ENCODE measurements at places on chromosomes 11 and 22.

DNA sequence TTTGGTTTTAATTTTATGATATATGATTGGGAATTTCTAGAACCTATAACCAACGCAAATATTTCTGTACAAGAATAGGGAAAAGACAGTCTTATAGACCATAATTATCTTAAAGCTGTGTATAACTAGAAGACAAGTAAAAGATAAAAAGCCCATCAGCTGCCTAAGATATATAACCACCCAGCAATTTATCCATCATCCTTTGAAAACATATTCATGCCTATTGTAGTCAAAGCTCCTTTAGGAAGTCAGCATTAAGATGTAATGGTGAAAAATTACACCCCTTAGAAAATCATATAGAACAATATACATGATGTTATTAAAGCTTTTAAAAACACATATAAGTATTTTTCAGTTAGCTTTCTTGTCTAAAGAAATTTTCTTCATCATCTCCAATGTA is 46.4 kb downstream of the ELP4 start:
- DNase-seq: no peak

GRCh38 chr11:20259506-20259905 is 99.2 kb upstream of the DBX1 start:
- DNase-seq: no peak

DNA sequence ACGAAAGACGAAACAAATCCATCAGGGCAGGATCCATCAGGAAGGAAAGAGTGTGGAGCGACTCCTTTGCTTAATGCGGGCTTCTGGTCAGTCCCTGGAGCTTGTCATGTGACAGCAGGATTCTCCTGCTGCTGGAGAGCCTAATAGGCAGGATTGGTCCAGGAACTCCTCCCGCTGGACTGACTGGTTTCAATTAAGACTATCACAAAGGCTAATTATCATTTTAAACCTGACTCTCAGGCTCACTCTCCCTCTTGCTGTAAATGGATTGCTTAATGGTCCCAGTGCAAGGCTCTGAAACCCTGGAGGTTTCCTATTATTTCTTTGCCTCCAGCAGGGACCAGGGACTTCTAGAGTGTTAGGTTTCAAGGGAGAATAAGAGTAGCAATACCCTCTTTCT is 493.8 kb downstream of the NTM start:
- DNase-seq: no peak

DNA sequence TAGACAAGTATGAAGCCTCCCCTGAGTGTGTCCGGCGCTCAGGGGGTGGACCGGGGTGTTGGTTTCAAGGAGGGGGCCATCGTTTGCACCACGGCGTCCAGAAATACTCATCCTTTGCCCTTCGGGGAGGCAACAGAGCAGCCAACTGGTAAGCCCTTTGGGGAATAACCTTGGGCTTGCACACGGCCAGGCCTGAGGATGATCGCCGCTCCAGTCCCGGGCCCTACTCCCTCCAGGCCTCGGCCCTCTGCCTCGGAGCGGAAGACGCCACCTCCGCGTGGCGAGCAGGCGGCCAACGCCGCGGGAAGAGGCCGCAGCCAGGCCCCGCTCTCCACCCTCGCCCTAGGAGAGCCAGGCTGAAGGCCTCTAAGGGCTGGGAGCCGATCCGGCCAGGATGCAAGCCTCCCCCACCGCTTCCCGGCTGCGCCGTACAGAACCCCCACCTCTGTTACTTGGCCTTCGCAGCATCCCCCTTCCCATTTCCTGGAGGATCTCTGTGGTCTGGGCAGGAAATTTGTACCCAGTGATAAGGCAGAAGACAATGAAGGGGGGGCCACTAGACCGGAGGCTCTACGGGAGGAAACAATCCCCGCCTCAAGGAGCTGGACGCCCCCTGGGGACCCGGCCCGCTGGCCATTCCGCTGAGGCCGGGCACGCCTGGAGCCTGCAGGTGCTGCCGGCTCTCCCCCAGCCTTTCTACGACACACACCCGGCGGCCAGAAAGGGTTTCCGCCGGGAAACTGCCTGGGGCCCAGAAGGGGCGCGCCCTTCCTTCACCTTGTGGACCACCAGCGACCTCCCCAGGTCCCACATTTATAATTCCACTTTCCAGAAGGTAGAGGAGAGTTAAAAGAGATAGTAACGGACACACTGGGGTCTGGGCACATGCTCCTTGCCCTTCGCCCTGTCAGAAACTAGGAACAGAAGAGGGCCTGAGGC is 2.6 kb downstream of the ESAM start:
- no peak for DNase-seq

GRCh38 chr11:121898903-121899302 is 217.1 kb downstream of the BLID start:
- DNase-seq: no peak

GRCh38 chr11:18802381-18803257 is 11.0 kb upstream of the PTPN5 start:
- no peak for DNase-seq

- DNase-seq: no peak
These were observed 139.9 kb upstream of the PLET1 start for GRCh38 chr11:112400476-112401014.

GRCh38 chr11:111077530-111078322 is 167.8 kb upstream of the POU2AF2 start:
- no peak for DNase-seq

DNA sequence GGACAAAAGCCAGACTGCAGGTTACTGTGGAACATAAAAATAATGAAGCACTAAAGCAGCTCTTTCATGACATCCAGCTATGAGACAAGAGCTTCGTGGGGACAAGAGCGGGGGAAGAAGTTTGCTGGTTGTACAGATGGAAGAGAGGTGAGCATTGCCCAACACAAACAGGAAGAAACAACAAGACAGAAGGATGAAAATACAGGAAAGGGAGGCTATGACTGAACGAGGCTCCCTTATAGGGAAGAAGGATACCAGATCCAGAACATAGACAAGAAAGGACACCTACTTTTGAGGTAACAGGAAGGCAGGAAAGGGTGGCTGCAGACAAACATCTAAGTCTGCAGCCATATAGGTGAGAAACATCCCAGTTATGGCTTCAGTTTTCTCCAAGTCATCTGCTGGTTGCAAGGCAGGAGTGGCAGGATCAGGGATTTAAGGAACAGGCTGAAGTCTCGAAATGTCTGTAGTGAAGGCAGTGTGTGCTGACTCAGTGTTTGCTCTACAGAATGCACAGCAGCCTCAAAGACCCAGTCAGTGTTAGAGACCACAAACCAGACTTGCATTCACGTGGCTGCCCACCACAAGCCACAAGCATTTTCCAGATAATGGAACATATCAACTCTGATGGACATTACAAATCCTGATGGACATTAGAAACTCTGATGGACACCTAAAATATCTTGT is 1.9 kb downstream of the CLTCL1 start:
- DNase-seq: no peak

GRCh38 chr11:116990061-116990473 is 108.2 kb downstream of the SIK3 start:
- DNase-seq: no peak

DNA sequence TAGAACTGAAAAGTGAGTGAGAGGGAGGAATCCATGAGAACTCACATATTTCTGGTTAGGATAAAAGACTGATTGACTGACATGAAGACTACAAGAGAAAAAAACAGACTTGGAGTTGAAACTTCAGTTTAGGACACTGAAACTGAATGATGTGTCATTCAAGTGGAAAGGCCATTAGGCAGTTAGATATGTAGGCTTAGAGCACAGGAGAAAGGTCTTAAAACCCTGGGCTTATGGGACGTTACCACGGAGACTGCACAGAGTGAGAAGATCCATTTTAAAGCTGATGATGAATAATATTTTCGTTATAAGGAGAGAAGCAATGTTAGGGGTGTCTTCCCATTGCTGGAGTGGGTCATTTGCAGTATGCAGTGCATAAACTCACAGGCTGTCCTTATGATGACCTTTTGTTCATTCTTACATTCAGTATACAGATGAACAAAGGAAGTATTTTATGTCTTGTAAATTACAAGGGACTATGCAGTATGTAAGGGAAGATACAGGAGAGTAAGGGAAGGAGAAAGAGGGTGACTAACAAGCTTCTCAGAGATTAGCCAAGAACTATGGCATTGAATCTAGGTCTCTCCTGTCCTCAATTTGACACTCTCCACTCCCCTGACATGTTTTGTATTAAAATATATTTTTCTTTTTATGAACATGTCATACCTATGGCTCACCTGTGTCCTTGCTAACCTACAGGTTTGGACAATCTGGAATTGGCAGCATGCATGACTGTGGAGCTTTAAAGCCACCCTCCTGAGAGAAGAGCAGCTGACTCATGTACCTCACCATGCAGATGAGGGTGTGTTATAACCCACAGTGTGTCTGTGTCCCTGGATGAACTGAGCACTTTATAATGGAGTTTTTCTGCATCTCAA is 63.7 kb downstream of the MAML2 start:
- DNase-seq: no peak

Measured in stimulated activated CD4-positive, alpha-beta T cell treated with anti-CD3 and anti-CD28 coated beads, Interleukin-15, amount 100 ng/mL, for 1 hour (primary cell).